Gastrocnemius medialis (tissue), 4 donors: ENCODE measurements at places on chromosomes 6 and 20. TPM values are rescaled to one million over a fixed set of nuclear protein-coding genes. Genes with fewer than 3 reads are reported as not detected.

Gene KCNK5
- total RNA-seq: 0.22 TPM

Gene KIF3B
- total RNA-seq: 7.4 TPM

Gene MACROD2
- total RNA-seq: 2.5 TPM

Gene BPIFB2
- total RNA-seq: not detected

Gene CTAGE9
- total RNA-seq: not detected

Gene C6orf141
- not detected for total RNA-seq

Gene FAM83C
- not detected for total RNA-seq

Gene APMAP
- 108 TPM for total RNA-seq

Gene UNC5CL
- 0.31 TPM for total RNA-seq

Gene HTR1E
- total RNA-seq: not detected

- no peak overlapping the region for H3K27ac ChIP-seq
- no peaks in the 10 kb centered on the region for H3K4me1 ChIP-seq
- H3K27me3 ChIP-seq: peaks cover 5% of the 10 kb centered on the region
- H3K36me3 ChIP-seq: no peaks in the 10 kb centered on the region
- no peak for DNase-seq
These were observed 9.6 kb downstream of the KCNS1 start for GRCh38 chr20:45091366-45091765.

DNA sequence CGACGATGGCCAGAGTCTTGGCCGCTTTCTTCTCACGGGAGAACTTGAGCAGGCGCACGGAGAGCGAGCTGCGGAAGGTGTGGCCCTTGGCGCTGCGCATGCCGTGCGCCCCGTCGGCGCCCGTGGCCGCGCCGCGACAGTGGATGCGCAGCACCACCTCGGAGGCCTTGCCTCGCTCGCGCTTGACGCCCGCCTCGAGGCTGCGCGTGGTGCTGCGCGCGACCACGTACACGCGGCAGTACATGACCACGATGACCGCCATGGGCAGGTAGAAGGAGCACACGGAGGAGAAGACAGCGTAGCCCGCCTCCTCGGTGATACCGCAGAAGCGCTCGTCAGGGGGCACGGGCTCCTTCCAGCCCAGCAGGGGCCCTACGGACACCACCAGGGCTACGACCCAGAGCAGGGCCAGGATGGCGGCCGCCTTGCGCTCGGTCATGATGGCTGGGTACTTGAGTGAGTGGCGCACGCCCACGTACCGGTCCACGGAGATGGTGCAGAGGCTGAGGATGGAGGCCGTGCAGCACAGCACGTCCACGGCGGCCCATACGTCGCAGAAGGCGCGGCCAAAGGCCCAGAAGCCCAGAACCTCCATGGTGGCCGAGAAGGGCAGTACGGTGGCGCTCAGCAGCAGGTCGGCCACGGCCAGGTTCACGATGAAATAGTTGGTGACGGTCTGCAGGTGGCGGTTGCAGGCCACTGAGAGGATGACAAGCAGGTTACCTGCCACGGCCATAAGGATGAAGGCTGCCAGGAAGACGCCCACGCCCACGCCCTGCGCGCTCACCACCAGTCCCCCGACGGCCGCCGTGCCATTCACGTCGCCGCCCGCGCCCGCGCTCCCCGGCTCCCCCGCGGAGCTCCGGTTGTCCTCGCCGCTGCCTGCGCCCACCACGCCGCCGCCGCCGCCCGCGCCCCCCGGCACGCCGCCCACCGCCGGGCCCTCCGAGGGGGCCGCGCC lies 232.8 kb upstream of the RNF24 start:
- peaks cover 15% of the 10 kb centered on the region for H3K27me3 ChIP-seq
- DNase-seq: no peak
- no peaks in the 10 kb centered on the region for H3K36me3 ChIP-seq
- H3K4me1 ChIP-seq: no peaks in the 10 kb centered on the region
- H3K4me3 ChIP-seq: no peak overlapping the region
- H3K27ac ChIP-seq: no peak overlapping the region

- H3K27ac ChIP-seq: no peak overlapping the region
- H3K27me3 ChIP-seq: no peaks in the 10 kb centered on the region
- H3K4me3 ChIP-seq: no peak overlapping the region
- H3K36me3 ChIP-seq: no peaks in the 10 kb centered on the region
- H3K4me1 ChIP-seq: peaks cover 8% of the 10 kb centered on the region
- no peak for DNase-seq
These were observed 4.3 kb downstream of the CCDC167 start for GRCh38 chr6:37495244-37495934.

DNA sequence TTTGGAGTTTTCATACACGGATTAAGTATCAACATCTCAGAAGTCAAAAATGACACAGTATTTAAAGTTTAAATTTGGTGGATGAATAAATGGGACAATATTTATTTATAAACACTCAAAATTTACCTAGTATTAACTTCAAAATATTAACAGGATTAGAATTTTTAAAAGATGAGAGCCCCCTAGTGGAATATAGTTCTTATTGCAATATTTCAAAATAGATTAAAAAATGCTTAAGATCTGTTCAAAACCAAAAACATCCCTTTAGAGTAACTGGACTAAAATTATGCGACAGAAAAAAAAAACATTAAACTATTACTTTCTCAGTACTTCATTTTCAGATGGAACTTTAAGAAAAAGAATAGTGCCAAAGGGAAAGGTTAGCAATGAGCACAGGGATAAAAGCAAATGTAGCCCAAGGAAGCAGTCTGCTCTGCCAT lies 56.6 kb downstream of the SNX14 start:
- H3K27ac ChIP-seq: no peak overlapping the region
- H3K36me3 ChIP-seq: peaks cover 26% of the 10 kb centered on the region
- no peak overlapping the region for H3K4me3 ChIP-seq
- no peak for DNase-seq
- H3K4me1 ChIP-seq: no peaks in the 10 kb centered on the region

- peak overlapping the region; percentile 76 for H3K4me3 ChIP-seq
- peaks cover 15% of the 10 kb centered on the region for H3K4me1 ChIP-seq
- peak overlapping the region; percentile 70 for H3K27ac ChIP-seq
These were observed 9.9 kb downstream of the NRN1 start for GRCh38 chr6:5996714-5997419.

DNA sequence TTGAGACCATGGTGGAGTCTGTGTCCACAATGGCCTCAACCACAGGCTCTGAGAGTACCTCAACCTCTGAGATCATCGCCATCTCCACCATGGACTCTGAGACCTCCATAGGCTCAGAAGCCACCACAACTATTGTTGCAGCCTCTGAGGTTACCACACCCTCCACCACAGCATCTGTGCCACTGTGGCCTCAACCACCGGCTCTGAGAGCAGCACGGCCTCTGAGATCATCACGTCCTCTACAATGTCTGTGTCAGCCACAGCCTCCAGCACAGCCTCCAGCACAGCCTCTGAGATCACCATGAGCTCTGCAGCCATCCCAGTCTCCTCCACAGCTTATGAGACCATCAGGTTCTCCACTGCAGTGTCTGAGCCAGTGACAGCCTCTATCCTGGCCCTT lies 19.4 kb upstream of the MUC21 start:
- H3K27ac ChIP-seq: no peak overlapping the region
- H3K4me3 ChIP-seq: no peak overlapping the region
- H3K36me3 ChIP-seq: no peaks in the 10 kb centered on the region
- no peak for DNase-seq
- no peaks in the 10 kb centered on the region for H3K4me1 ChIP-seq

DNA sequence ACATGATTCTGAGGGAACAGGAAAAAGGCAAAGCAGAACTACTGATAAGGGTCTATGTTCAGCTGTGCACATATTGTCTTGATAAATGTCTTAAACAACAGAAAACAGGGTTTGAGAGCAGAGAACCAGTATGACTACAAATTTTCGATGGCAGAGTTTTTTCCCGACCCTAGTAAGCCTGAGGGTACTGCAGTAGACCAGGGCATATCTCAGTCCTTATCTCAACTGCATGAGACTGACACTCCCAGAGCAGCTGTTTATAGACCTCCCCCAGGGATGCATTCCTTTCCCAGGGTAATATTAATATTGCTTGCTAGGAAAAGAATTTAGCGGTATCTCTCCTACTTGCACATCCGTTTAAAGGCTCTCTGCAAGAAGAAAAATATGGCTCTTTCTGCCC lies 1176.8 kb upstream of the ADGRB3 start:
- H3K4me1 ChIP-seq: no peaks in the 10 kb centered on the region
- no peaks in the 10 kb centered on the region for H3K36me3 ChIP-seq
- DNase-seq: no peak
- no peak overlapping the region for H3K4me3 ChIP-seq

GRCh38 chr20:48738399-48739304 lies 89.1 kb downstream of the PREX1 start:
- no peak overlapping the region for H3K27ac ChIP-seq
- no peaks in the 10 kb centered on the region for H3K27me3 ChIP-seq
- H3K4me3 ChIP-seq: no peak overlapping the region

- H3K27me3 ChIP-seq: no peaks in the 10 kb centered on the region
- DNase-seq: no peak
- H3K27ac ChIP-seq: no peak overlapping the region
- H3K4me1 ChIP-seq: no peaks in the 10 kb centered on the region
These were observed 36.5 kb downstream of the WDR27 start for GRCh38 chr6:169665289-169665688.

GRCh38 chr6:130366107-130367005 lies 539 bp downstream of the TMEM200A start:
- no peaks in the 10 kb centered on the region for H3K4me1 ChIP-seq
- peak; percentile 8 for DNase-seq
- peaks cover 24% of the 10 kb centered on the region for H3K27me3 ChIP-seq
- no peak overlapping the region for H3K27ac ChIP-seq

DNA sequence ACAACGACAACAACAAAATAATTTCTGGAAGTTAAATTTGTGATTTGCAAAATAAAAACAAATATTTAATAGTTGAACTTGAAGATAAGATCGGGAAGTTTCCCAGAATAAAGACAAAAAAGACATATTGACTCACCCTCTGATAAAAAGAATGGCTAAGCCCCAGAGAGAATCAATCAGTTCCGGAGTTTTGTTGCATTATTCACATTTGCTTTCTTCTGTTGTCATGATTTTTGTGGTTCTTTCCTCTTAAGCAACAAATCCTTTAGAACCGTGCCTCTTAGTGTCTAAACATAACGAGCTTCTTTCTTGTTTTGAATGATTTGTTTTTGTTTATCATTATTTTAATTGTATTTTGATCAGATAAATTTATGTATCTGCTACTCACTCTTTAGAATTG lies 337.7 kb upstream of the PRND start:
- H3K4me3 ChIP-seq: no peak overlapping the region
- H3K4me1 ChIP-seq: no peaks in the 10 kb centered on the region
- H3K27me3 ChIP-seq: no peaks in the 10 kb centered on the region
- no peak overlapping the region for H3K27ac ChIP-seq

GRCh38 chr6:166005944-166006899 lies 161.4 kb downstream of the TBXT start:
- H3K27ac ChIP-seq: peak overlapping the region; percentile 62
- peaks cover 8% of the 10 kb centered on the region for H3K4me1 ChIP-seq
- peak overlapping the region; percentile 40 for H3K4me3 ChIP-seq
- DNase-seq: no peak
- H3K36me3 ChIP-seq: no peaks in the 10 kb centered on the region

- H3K27me3 ChIP-seq: no peaks in the 10 kb centered on the region
- peak overlapping the region; percentile 93 for H3K27ac ChIP-seq
- no peaks in the 10 kb centered on the region for H3K36me3 ChIP-seq
- no peak for DNase-seq
These were observed 64.5 kb downstream of the TRMT6 start for GRCh38 chr20:5885866-5886265.

DNA sequence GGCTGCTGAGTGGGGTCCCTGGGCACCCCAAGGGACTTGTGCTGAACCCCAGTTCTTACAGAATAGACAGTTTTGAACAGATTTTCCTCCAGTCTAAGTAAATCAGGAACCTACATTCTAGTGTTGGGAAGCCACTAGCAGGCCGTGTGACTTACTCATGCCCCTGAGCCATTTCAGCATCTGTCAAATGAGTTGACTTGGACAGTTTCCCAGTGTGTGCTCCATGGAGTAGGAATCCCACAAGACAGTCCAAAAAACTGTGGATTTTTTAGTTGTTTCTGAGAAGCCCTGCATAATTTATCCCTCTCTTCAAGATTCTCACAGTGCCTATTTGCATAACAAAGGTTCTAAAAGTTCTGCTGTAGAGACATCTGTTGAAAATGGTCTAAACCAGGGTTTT lies 2.1 kb downstream of the GABRR2 start:
- H3K4me1 ChIP-seq: peaks cover 25% of the 10 kb centered on the region
- H3K27ac ChIP-seq: peak overlapping the region; percentile 65
- no peaks in the 10 kb centered on the region for H3K27me3 ChIP-seq
- H3K4me3 ChIP-seq: no peak overlapping the region

DNA sequence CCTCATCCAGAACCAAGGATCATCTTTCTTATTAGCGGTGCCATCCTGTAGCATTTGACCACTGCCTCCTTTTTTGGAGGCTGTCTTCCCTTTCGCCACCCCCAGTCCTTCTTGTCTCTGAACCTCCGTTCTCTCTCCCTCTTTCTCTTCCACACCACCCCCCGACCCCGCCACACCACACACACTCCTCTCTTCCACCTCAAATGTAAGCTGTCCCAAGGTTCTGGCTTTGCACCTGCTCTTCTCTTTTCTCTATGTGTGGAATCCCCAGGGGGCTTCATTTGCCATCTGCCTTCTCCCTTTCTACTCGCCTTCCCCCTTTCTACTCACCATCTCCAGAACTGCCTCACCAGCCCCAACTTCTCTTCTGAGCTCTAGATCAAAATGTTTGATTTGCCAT lies 111.3 kb upstream of the CDYL start:
- H3K4me1 ChIP-seq: peaks cover 10% of the 10 kb centered on the region
- H3K27me3 ChIP-seq: no peaks in the 10 kb centered on the region
- no peaks in the 10 kb centered on the region for H3K36me3 ChIP-seq
- H3K4me3 ChIP-seq: no peak overlapping the region
- DNase-seq: no peak
- peak overlapping the region; percentile 59 for H3K27ac ChIP-seq
